ENCODE measurements at places on chromosomes 5 and 9.

- DNase-seq = no peak
These were observed 198.9 kb downstream of the ENC1 start for GRCh38 chr5:74441616-74442015.

DNA sequence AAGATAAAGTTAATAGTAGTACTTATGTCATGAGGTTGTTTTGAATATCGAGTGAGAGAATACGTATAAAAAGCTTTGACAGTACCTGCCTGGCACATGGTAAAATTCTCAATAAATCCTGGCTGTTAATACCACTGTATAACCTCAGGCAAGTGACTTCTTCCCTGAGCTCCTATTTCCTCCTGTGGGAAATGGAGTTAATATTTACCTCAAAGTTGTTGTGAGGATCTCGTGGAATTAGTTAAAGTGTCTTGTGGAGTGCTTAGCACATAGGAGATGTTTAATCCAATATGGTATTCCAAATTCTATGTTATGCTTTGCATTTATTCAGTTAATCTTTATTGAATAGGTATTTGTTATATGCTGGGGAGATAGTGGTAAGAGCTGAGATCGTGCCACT is 18.5 kb downstream of the FOCAD start:
- DNase-seq = no peak

- DNase-seq = no peak
These were observed 183.0 kb downstream of the FANCC start for GRCh38 chr9:95134457-95134881.

DNA sequence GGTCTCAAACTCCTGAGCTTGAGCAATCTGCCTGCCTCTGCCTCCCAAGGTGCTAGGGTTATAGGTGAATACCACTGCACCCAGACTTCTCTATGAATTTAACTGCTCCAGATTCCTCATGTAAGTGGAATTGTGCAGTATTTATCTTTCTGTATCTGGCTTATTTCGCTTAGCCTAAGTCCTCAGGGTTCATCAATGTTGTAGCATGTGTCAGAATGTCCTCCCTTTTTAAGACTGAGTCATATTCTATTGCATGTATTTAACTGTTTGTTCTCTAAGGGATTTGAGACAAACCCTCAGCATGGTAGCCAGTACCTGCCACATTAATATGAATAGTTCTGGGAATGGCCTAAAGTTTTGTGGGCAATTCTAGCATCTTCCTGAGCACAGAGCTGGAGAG is 53.9 kb upstream of the TUT7 start:
- no peak for DNase-seq

GRCh38 chr9:110291921-110292557 is 35.7 kb upstream of the TXN start:
- no peak for DNase-seq

DNA sequence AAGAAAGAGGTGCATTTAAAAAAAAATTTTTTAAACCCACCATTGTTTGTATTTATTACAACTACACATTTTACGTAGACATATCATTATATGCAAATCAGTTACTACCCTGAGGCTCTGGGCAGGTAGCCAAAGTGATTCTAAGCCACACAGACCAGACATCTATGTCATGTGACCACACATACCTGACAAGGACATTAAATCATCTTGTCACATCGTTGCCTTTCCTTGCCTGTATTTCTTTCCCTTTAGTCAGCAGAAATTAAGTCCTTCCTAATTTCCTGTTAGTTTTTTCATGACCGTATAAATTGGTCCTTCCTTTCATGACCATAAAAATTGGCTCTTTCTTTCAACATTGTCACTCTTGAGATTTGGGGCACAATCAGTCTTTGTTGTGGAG is 134.2 kb upstream of the MARCHF11 start:
- DNase-seq = no peak

DNA sequence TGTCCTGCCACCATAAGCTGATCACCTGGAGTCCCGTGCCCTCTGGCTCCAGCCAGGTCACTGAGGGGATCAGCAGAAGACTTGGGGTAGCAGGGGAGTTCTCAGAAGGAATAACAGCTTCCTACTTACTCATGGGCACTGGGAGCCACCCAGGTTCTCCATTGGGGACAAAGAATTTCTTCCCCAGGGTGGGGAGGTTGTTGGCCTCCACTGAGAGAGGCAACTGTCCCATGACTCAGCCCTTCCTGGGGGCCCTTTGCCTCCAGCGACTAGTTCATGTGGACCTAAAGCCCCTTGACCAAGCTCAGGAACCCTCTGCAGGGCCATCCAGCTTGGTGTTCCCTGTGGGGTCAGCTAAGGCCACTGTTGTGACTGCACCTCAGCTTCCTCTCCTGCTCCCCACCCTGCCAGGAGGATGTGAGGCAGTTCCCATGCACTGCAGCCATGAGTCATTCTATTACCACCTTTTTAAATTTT is 175.0 kb downstream of the AUH start:
- no peak for DNase-seq

DNA sequence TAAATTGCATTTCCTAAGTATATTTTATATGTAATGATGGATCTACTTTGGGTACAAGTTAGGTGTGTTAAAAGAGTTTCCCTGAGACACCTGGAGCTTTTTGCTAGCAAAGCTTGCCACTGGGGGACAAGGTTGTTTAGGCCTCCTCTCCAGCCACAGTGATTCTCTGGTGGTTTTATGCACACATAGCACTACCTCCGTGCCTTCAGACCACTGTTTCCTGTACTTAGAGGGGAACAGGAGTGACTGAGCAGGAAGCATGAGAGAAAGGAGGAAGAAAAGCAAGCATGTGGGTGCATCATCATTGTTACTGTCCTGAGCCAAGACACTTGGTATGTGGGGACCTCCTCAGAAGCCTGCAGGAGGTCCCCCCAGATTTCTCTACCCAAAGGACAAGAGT is 272.1 kb downstream of the RASEF start:
- DNase-seq = no peak

DNA sequence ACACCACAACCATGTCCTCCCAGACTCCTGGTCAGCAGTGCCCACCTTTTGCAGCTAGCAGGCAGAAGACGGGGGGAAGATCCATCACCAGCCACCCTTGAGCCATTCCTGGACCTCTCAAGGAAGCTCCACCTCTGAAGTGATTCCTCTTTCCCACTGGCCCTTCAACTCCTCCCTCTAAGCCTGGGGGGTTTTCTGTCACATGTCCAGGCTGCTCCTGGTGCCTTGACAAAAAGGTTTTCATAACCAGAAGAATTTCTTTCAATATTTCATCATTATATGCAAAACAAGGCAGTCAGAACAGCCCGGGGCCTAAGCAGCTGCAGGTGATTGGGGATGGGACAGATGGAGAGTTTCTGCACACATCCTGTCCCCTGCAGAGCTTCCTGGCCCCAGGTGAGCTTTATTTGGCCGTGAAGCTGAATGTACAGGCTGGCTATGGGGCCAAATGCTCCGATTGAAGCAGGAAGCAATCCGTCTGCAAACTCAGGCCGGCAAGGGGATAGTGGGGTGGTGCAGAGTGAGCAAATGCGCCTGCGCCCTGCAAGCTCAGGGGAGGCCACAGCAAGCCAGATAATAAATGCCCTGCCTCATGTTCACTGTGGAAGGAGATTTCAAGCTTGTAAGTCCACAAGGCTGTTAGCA is 173.5 kb downstream of the C5orf15 start:
- DNase-seq = no peak

DNA sequence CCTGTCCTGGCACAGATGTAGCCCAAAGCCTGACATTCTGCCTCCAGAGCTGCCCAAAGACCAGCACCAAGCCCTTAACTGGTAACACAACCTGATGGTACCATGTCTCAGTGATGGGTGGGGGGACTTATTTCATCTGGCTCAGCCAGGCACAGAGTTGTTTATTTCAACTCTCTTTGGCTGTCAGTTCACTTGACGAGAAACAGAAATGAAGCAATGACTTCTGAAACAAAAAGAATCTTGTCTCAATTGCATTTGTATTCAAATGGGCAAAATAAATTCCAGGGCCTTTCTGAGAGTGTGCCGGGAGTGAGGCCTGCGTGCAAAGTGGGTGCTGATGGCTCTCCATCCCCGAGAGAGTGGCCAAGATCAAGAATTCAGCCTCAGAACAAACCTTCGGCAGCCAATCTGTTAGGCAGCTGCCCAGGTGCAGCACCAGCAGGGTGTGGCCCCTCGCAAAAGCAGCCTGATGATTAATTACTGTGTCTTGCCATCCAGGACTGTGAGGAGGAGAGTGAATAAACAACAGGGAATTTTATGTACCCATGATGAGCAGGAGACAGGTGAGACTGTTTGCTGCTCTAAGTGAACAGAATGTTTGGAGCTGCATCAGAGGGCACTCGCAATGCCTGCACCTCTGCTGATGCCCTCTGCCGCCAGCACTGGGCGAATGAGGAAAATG is 238.0 kb downstream of the HSPA4 start:
- no peak for DNase-seq

GRCh38 chr5:39599721-39600431 is 175.1 kb upstream of the DAB2 start:
- no peak for DNase-seq

DNA sequence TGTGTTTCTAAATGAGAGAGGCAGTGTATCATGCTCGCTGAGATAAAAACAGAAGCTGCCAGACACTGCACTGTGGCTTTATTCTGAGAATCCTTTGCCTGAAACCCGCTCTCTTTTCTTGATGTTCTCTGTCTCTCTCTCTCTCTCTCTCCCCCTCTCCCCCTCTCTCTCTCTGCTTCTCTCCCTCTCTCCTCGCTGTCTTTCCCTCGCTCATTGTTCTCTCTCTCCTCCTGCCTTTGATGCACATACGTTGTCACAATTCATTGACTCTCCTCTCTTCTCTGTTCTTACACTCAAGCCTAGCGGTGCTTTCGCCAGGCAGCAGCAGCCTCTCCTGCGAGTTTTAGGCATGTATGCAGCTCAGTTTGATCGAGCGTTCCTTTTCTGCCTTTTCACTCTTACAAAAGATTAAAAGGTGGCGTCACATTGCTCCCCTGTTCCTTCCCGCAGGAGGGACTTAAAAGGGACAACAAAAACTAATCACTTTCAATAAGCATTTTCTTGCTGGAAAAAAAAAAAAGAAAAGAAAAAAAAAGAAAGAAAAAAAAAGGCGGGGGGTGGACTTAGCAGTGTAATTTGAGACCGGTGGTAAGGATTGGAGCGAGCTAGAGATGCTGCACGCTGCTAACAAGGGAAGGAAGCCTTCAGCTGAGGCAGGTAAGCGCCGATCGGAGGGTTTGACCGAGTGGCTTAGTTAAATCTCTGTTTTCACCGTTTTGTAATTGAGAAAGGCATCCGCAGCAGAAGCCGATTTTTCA is 717.9 kb upstream of the WWC1 start:
- DNase-seq = no peak

DNA sequence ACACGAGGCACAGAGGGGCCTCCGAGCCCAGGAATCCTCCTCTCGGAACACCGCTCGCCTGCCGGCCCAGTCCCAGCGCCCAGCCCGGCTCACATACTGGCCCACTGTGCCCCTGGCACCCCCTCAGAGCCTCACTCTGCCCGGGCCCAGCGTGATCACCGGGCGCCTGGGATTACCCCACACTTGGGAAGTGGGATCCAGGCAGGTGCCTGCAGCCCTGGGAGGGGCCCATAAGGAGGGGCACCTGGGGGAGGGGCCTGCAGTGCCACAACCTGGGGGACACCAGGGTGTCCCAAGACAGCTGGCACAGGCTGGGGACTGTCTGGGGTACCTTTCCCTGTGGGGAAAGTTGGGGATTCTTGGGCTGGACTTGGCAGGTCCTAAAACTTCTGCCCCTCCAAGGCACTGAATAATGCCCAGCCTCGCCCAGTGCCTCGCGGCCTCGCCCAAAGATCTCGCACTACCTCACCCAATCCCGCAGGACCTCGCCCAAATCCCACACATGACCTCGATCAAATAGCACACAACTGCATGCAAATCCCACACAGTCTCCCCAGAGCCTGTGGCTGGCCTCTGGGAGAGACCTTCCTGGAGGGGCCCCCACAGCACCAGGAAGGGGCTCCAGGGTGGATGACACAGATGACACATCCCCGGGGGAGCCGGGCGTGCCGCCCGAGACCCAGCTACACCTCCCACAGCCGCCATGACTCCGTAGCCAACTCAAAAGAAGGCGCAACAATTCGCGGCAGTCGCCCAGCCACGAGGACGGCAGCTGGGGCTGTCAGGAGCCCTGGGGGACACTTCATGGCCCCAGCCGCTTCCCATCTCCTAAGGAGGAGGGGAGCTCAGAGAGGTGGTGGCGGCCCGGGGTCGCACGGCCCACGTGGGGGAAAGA is 13.7 kb downstream of the NOTCH1 start:
- no peak for DNase-seq

DNA sequence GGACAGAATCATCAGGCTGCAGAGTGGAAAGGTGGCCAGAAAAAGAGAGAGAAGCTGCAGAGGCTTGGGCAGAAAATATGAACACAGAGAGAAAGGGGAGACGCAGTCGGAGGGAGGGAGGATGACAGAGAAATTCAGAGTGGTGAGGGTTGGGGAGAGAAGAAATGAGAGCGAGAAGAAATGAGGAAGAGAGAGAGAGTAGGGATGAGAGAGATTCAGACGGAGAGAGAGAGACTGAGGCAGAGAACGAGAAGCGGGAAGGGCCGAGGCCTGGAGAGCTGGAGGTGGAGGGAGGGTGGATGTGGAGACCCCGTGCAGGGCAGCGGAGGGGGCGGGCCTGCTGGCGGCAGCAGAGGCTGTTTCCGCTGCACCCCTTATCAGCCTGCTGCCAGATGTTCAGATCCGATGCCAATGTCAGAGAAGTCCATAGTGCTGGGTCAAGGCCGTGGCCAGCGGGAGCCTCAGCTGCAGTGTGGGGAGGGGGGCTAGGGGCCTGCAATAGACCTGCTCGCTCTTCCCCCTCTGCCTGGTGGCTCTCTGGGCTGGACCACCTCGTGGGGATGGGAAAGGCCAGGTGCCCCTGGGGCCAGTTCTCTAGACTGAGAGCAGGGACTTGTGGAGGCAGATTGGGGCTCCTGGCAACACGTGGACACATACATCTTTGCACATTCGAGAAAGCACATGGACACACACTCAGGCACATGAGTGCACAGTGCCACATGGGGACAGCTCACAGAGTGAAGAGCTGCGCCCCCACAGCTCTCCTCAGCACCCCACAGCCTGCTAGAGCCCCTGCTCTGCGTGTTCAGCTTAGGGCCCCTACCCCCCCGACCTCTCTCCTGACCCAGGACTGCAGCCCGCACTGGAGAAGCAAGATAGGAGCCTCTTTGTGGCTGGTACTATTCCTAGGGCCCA is 4.9 kb upstream of the NR5A1 start:
- DNase-seq = no peak

DNA sequence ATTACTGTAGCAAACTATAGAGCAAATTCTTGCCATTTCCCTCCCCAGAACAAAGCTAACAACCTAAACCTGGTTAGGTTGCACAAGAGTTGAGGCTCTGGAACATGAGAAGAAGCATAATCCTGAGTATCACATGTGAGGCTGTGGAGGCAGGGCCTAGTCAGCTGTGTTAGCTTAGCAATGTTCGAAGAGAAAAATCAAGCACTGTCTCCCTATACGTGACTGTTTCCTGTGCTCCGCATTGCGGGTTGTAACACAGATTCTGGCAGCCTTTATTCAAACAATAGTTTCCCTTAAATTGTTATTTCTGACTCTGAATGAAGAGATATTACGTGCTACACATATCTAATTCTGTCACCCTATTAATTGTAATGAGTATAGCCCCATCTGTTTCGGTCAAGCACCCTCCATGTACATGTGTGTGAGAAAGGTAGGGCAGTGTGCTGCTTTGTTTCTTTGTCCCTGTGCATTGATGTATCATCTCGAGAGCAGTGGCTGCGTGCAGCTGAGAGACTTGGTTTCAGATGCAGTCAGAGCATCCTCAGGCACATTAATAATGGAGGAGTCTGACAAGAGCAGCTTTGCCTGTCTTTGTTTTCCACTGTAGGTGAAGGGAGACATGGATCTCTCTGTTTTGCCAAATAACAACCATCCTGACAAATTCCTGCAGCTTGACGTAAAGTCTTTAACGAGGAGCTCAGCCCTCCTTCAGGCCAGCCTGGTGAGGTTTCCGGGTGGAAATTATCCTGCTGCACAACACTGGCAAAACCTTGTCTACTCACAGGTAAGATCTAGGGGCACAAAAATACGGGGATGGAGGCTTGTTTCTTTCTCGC is at the start of gene MINAR2:
TSS of gene MINAR2 (plus strand) at position 523 of the 836 bp plus-strand sequence. CDS start at position 620, 97 bp downstream.
- no peak for DNase-seq
